ENCODE measurements at places on chromosomes 13 and 19.

GRCh38 chr19:8392017-8392591, 1.9 kb downstream of the RAB11B start:
- no peak for DNase-seq

DNA sequence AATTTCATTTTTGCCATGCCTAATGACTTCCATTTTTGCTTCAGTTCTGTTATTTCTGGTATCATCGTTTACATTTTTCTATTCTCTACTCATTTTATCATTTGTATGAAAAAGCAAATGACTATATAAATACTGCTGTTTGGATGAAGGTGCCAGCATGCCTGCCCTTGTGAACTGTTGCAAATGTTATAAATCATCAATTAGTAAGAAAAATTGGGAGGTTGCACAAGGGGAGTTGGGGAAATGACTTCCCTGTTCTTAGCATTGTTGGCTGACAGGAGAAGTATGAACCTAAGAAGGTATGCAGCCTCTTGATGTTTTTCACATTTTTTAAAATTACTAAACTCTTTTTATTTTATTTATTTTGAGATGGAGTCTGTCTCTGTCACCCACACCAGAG, 15.1 kb downstream of the SAFB start:
- no peak for DNase-seq

DNA sequence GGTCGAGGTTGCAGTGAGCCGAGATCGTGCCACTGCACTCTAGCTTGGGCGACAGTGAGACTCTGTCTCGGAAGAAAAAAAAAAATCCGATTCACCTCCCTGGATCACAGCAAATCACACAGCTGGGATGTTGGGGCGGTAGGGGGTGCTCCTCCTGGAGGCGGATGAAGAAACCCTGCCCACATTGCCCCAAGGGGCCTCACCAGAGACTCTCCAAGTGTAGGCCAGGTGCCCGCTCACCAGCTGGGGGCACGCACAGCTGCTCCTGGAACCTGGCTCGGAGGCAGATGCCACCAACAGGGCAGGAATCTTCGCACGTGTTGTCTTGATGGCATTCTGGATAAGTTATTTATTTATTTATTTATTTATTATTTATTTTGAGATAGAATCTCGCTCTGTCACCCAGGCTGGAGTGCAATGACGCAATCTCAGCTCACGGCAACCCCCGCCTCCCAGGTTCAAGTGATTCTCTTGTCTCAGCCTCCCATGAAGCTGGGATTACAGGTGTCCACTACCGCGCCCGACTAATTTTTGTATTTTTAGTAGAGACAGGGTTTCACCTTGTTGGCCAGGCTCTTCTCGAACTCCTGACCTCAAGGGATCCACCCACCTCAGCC, 3.1 kb downstream of the UQCR11 start:
- DNase-seq, result no peak

- no peak for DNase-seq
Measured at GRCh38 chr13:106710266-106710665, 142.3 kb upstream of the ARGLU1 start.

DNA sequence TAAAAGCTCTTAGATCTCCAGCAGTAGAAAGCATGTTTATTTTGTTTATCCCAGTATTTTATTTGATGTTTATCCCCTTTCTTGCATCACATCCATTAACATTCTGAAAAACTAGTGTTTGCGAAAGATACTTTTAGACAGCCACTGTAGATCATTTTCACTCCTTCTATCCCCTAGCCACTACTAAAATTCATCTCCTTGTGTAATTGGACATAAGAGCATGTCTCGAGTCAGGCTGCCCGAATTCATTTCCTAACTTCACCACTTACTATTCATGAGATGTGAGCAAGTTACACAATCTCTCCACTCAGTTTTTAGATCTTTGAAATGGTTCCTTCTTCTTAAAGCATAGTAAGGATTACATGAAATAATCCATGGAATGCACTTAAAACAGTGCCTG, 514.0 kb downstream of the KLF5 start:
- DNase-seq, result no peak

DNA sequence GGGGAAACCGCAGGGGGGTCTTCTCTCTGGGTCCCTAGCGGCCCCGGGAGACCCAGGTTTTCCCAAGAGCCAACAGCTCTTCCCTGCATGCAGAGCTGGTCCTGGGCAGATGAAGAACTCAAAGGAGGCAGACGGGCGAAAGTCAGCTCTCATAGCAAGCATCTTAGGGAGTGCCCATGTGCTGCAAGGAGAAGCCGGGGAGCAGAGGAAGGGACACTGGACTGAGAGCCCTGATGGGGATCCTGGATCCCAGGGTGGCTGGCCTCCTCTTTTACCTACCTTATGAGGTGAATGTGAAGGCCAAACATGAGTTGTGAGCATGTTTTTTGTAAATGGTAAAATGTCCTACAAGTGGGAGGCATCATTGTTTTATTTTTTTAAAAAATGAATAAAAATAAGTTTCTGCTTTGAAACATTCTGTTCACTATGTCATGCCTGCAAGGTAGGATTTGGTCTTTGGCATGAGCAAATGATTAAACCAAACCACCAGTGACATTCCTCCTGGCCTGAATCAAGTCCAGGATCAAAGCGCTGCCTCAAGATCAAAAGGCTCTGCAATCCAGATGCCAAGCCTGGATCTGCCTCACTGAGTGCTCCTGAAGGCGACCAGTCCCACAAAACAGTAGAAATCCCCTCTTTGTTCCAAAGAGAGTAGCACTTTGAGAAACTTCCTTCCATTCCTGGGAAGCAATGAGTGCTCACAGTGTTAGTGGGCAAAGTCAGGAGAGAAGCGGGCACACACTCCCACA, 92.2 kb upstream of the SERP2 start:
- DNase-seq, result no peak

DNA sequence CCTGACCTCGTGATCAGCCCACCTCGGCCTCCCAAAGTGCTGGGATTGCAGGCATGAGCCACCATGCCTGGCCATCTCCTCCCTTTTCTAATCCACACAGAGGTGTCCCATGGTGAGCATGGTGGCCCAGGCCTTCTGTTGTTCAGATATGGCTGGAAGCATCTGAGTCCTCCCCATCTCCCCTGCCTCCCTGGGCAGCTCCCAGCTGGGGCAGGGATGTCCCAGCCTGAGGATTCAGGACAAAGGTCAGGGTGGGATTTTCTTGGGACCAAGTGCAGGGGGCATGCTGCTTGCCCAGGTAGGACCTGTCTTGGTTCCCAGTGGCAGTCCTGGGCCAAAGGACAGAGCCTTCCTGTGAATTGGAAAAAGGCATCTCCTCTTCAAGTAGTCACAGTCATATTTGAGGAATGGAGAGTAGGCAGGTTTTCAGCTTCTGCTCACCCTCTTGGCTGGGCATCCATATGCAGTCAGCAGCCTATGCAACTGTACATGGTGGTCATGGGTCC, 10.8 kb downstream of the ADGRE2 start:
- DNase-seq, result no peak

DNA sequence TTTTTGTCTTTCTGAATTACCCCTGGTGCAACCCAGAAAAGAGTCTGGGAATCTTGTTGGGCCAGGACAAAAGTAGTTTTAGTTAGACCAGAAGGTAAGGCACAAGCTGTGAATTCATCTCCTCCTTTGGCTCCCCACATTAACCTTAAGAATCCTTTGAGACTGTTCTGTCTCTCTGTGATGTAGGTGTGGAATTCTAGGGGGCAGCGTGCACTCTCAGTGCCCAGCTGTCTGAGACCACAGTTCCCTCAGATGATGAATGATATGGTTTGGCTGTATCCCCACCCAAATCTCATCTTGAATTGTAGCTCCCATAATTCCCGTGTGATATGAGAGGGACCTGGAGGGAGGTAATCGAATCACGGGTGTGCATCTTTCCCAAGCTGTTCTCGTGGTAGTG, 43.9 kb downstream of the ZNF506 start:
- no peak for DNase-seq

DNA sequence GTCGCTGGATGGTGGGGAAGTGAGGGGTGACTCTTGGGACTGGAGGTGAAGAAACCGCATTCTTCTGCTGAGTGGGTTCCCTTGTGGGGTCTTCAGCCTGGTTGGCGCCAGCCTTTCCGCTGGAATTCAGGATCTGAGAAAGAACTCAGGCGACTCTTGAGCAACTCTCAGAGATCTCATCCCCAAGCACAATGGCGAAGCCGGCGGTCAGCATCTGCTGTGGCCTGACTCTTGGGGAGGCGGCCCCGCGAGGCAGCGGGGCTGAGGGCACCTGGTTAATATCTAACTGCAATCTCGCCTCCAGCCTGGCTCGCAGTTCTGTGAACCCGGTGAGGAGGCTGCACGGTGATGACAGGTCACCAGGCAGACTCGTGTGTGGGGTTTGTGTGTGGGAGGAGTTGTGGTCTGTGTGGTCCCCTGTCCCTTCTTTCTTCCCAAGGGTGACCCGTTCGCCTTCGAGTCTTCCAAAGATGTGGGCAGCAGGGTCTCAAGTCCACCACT, 883 bp downstream of the ZNF441 start:
- DNase-seq, result peak; percentile 12

- no peak for DNase-seq
Measured at GRCh38 chr19:5096536-5096935, 127.6 kb downstream of the KDM4B start.

DNA sequence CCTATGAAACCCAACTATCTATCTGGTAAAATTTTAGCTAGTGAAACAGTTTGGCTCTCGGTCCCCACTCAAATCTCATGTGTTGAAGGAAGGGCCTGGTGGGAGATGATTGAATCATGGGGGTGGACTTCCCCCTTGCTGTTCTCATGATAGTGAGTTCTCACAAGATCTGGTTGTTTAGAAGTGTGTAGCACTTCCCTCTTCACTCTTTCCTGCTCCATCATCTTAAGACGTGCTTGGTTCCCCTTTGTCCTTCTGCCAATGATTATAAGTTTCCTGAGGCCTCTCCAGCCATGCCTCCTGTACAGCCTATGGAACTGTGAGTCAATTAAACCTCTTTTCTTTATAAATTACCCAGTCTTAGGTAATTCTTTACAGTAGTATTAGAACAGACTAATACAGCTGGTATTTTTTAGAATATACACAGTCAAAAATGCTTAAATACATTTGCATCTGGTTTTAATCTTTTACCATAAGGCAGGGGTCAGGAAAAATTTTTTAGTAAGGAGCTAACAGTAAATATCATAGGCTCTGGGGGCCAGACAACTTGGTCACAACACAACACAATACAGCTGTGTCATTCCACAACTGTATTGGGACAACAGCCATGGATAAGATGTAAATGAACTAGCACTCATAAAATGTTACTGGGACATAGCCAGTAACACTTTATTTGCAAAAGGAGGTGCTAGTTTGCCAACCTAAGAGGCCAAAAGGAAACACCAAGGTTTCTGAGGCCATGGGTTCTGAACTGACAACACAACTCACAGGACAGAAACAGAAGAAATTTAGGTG, 24.3 kb downstream of the DZIP1 start:
- DNase-seq, result no peak

DNA sequence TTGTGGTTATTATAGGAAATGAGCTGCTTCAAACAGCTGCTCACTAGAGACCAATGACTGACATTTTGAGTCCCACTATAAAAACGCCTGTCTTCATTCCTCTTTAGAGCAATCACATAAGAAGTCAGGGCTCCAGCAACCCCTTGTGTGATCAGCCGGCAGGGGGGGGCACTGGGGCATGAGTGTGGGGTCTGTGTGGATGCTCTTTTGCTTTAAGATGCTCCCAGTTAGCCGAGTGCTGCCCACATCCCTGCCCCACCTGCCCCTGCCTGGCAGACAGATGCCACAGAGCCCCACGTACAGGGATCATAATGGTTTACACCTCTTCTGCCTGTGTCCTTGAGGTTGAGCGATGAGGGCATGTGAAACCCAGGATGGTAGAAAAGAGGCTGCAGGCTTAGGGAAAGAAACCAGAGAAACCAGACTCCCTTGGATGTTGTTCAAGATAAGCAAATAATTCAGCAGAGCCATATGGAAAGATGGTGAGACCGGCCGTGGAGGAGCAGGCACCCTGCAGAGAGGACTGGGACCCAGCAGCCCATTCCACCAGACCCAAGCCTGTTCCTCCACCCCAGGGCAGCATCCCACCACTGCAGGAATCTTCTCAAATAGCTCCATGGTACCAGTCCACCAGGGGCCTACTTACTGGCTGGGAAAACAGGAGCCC, 55.4 kb downstream of the CHST8 start:
- no peak for DNase-seq

- DNase-seq, result no peak
Measured at GRCh38 chr13:35643625-35644024, 167.1 kb upstream of the MAB21L1 start.

GRCh38 chr13:42152495-42152894, 104.0 kb downstream of the DGKH start:
- DNase-seq, result no peak

GRCh38 chr13:26694609-26695359, 65.8 kb downstream of the GPR12 start:
- DNase-seq, result no peak

- DNase-seq, result no peak
Measured at GRCh38 chr13:44752164-44752563, 176.0 kb upstream of the TSC22D1 start.

DNA sequence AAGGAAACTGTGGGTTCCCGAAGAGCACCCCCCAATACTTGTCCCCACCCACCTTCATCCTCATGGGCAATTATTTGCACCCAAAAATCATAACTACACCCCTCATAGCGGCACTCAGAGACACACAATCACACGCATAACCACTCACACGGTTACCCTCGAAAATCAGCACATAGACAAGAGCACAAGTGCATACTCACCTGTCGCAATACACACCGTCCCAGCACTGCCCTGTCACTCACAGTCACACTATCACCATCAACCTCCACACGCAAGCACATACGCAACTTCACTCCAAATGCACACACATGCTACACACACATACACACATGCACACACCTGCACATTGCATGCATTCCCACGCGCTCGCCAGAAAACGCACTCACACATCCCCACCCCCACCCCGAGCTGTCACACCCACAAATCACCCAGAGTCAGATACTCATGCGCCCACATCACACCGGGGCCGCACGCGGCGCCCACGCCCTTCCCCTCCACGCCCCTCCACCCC, 535 bp downstream of the COL5A3 start:
- peak; percentile 31 for DNase-seq

Measured in epithelial cell of esophagus (primary cell).